ENCODE measurements at places on chromosomes 16 and 17.
A peak's percentile ranks its signal among the peaks of the same experiment; 100 is the strongest.

DNA sequence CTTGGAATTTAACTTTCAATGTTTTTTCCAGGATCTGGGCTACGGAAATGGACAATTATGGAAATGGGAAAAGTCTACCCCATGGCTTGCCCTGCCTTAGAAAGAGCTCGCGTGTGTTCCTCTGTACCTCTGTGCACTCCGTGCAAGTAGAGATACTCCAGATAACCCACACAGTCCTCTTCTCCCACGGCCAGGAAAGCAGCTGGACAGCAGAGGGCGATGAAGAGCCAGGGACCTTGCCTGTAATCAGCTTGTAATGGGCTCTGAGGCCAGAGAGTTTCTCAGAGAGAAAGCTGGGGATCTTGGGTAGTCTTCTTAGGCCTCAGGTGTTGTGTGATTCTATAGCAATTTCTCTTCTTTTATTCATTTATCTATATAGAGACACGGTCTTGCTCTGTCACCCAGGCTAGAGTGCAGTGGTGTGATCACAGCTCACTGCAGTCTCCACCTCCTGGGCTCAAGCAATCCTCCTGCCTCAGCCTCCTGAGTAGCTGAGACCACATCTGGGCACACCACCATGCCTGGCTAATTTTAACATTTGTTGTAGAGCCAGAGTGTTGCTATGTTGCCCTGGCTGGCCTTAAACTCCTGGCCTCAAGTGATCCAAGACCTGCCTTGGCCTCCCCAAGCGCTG, 2.4 kb upstream of the SOCS7 start:
- peak; percentile 74 for DNase-seq

GRCh38 chr16:48619547-48619946, 9.6 kb upstream of the N4BP1 start:
- DNase-seq = peak; percentile 46

- peak; percentile 55 for DNase-seq
Measured at GRCh38 chr17:30323895-30324319, 9.9 kb downstream of the TMIGD1 start.

- DNase-seq = no peak
Measured at GRCh38 chr17:78718575-78719208, 63.4 kb downstream of the CYTH1 start.

- no peak for DNase-seq
Measured at GRCh38 chr16:48176635-48177408, 21.0 kb upstream of the ABCC12 start.

DNA sequence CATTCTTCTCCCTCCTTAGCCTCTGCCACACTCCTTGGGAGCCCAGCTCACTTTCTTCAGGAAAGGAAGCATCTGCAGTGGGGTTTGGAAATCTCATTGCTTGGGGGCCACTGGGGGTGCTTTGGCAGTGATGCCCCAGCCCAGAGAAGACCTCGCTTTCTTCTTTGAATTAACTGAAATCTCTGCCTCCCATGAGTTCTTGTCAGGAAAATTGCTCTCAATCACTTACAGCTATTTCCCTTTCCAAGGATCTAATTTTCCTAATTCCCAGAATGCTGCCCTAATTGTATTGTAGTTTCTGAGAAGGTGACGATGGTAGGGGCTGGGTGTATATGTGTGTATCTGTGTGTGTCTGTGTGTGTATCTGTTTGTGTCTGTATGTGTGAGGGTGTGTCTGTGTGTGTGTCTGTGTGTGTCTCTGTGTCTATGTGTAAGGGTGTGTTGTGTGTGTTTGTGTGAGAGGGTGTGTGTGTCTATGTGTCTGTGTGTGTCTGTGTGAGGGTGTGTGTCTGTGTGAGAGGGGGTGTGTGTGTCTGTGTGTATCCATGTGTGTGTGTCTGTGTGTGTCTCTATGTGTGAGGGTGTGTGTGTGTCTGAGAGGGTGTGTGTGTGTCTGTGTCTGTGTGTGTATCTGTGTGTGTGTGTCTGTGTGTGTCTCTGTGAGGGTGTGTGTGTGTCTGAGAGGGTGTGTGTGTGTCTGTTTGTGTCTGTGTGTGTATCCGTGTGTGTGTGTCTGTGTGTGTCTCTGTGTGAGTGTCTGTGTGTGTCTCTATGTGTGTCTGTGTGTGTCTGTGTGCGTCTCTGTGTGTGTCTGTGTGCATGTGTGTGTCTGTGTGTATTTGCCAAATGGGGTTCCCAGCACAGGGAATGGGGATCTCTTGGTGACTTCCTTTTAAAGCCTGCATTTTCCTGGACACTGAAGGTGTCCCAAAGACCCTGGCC, 83.5 kb upstream of the DNAJA2 start:
- DNase-seq = no peak

- DNase-seq = no peak
Measured at GRCh38 chr16:56689171-56689570, 6.9 kb downstream of the MT1X start.

- DNase-seq = no peak
Measured at GRCh38 chr16:67458121-67458641, 22.8 kb downstream of the ATP6V0D1 start.

- DNase-seq = no peak
Measured at GRCh38 chr17:1977583-1978395, 47.3 kb downstream of the RTN4RL1 start.

DNA sequence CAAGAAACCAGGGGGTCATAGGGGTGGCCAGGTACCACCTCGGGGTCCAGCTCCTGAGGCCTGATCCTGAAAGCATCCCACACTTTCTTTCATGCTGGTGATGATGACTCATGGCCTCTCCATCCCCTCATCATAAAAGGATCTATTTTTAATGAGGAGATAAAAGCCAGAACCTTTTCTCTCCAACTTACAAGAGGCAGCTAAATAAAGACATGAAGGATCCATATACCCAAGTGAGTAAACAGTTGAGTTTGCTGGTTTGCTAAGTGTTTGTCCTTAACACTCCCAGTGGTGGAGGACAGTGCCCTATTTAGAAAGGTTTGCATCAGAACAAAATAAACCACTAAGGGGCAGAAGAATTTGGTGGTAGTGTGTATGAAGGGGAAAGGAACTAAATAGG, 383.8 kb downstream of the GRIN2A start:
- no peak for DNase-seq

GRCh38 chr17:59105852-59106462, 723 bp downstream of the TRIM37 start:
- no peak for DNase-seq

- peak; percentile 20 for DNase-seq
Measured at GRCh38 chr17:45394913-45395568, 37.6 kb downstream of the ARHGAP27 start.

DNA sequence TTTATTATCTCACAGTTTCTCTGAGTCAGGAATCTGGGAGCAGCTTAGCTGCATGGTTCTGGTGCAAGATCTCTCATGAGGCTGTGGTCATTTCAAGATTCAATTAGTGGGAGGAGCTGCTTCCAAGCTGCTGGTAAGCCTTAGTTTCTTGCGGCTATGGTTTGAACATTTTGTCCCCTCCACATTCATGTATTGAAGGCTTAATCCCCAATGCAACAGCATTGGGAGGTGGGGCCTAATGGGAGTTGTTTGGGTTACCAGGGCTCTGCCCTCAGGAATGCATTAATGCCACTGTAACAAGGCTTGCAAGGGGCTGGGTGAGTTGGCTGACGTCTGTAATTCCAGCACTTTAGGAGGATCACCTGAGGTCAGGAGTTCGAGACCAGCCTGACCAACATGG, 272.9 kb downstream of the UTP18 start:
- DNase-seq = no peak

GRCh38 chr16:73051961-73052360, 4.0 kb upstream of the ZFHX3 start:
- no peak for DNase-seq

- DNase-seq = no peak
Measured at GRCh38 chr17:45441526-45442310, 9.0 kb upstream of the ARHGAP27 start.

- DNase-seq = peak; percentile 29
Measured at GRCh38 chr16:53892155-53892554, 188.2 kb downstream of the FTO start.

- DNase-seq = no peak
Measured at GRCh38 chr17:72125742-72126141, 4.9 kb downstream of the SOX9 start.

- DNase-seq = no peak
Measured at GRCh38 chr17:81428948-81429774, 33.9 kb downstream of the BAHCC1 start.

Data from GDM1 (cell line).